ENCODE measurements at places on chromosomes 13 and 19.

DNA sequence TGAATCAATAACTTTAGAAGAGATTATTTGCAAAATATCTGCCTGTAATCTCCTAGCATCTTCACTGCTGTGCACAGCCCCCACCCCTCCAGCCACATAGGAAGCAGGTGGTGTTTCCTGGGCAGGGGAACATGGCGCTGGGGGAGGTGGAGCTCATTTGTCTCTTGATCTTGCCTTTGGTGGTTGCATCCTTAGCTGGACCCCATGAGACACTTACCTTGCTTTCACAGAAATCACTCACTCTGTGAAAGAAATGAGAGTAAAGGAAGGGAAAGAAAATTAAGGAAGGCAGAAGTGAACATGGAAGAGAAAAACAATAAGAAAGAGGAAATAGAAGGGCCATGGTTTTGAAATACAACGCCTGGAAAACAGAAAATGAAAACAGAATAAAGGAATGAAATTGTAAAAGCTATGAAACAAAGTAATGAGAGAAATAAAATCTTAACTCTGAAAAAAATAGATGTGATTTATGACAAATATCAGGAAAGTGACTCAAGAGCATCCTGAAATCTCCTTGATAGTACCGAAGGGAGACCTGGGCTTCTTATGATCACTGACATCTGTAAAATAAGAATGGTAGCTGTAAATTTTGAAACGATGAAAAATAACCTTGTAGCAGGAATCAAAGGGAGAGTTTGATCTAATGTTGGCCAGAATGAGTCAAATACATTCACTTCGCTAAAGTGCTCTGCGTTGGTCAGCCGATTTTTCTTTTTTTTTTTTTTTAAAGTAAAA is 17.2 kb upstream of the RNASEH2B start:
- DNase-seq = no peak

DNA sequence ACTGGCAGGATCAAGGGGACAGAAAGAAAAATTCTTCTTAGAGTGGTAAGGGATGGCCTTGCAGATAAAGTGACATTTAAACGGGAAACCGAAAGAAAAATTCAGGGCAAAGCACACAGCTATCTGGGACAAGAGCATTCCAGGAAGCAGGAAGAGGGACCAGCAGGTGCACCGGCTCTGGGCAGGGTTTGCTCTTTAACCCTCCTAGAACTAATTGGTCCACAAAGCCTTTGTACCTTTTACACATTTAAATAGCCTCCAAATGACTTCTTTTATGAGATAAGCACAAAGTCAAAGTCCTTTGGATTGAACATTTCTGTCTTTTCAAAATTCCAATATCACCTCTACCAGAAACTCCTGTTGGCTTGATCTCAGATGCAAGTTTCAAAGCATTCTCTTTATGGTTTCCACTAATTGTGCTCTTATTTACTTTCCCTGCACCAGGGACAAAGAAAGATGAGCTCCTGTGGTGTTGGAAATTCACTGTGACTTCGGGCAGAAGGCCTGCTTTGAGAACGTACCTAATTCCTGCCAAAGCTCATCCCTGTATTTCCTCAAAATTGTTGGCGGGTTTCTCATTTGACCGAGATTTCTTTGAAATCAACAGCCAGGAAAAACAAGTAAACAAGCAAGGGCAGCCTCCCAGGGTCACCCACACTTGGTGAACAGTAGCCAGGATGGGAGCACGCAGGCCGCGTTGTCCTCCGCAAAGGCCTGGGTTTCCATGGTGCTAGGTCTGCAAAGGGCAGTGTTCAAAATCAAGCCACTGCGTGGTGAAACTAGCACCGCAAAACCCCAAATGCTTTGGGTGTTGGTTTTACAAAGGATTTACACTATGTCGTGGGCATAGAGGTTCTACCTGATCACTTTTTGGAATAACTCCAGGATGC is 98.6 kb downstream of the IRS2 start:
- DNase-seq = no peak

- DNase-seq = peak; percentile 60
Measured at GRCh38 chr13:114128624-114129522, 3.5 kb downstream of the RASA3 start.

- no peak for DNase-seq
Measured at GRCh38 chr13:67095621-67096020, 134.5 kb downstream of the PCDH9 start.

DNA sequence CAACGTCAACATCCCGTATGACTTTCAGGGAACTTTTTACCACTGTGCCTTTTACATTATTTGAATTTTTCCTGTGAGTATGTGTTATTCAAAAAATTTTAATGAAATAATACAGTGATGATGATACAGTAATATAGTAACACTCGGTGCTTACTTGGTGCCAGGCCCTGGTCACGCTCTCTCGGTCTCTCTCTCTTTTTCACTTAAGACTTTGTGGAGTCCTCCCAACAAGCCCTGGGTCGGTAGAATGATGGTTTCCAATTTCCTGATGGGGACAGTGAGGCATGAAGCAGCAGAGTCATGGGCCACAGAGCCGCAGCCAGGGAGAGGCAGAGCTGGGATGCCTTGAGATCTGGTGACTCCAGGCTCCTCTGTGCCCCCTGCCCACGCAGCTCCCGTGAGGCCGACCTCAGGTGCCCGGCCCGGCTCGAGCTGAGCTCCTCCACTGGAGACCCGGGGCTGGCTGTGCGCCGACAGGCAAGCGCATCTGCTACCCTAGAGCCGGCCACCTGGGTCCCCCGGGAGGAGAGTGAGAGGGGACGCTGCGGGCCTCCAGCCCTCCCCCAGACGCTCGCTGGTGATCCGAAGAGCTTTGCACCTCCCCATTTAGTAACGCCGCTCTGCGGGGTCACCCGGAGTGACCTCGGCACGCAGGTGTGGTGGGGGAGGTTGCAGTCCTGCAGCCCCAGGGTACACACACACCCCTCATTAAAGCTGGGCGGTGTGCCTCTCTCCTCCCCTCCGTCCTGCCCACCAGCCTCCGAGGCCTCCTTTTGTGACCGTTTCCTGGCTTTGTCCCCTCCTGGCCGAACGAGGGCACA is 4.4 kb upstream of the SBK3 start:
- DNase-seq = no peak

DNA sequence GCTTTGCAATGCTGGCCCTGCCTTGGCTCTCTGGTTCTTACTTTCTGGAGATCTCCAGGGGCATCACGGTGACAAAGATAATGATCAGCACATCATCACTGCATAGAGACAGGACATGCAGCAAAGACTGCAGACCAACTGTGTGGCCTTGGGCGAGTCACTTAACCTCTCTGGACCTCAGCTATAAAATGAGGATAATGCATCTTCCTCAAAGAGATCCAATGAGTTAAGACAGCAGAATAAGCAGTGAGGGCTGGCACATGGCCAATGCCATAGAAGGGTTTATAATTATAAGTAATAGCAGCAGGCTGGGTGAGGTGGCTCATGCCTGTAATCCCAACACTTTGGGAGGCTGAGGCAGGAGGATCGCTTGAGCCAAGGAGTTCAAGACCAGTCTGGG is 2.4 kb downstream of the MAG start:
- no peak for DNase-seq

DNA sequence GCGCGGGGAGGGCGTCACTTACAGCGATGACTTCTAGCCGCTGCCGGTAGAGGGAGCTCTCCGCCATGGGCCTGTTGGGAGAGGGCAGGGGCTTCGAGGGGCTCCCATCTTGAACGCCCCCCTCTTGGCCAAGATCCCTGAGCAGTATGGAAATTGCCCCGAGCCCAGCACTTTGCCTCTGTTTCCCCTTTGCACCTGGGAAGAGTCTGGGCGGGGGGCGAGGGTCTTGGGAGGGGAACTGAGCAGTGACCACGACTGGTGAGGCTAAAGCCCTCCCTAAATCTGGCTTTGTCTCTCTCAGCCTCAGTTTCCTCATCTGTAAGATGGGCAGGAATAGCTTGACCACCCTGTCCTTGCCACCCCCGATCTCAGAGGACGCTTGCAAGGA is 2.8 kb downstream of the PALM3 start:
- DNase-seq = no peak

DNA sequence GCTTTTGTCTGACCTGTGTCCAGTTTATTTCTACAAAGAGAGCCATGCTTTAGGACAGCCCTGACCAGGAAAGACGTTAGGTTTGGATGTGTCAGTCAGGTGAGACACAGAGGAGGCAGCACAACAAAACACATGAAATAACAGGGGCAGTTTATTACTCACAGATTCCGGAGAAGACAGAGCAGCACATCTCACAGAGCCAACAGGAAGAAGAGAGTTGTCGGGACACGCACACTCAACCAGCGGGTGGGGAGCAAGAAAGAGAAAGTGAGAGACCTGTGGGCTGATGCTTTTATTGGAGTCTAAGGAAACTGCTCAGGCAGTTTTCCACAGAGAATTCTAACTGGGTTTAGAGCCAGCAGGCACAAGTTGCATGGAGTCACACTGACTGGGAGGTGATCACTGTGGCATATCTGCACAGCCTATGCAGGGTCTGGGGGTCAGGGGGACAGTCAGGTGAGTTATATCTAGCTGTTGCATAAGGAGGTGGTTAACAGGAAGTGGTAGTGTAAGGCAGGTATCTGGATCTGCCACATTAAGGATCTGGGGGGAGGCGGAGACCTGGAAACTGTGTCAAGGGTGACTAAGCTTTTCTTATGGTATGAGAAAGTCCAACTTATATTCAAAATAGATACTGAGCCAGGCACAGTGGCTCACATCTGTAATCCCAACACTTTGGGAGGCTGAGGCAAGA is 24.1 kb upstream of the CEACAM20 start:
- DNase-seq = no peak

- DNase-seq = no peak
Measured at GRCh38 chr13:101686003-101686402, 233.5 kb downstream of the ITGBL1 start.

- no peak for DNase-seq
Measured at GRCh38 chr13:112354330-112355273, 21.6 kb upstream of the SPACA7 start.

GRCh38 chr13:114080739-114081561 is 51.5 kb downstream of the RASA3 start:
- DNase-seq = peak; percentile 8

- no peak for DNase-seq
Measured at GRCh38 chr13:25608181-25608580, 236.4 kb downstream of the ATP8A2 start.

DNA sequence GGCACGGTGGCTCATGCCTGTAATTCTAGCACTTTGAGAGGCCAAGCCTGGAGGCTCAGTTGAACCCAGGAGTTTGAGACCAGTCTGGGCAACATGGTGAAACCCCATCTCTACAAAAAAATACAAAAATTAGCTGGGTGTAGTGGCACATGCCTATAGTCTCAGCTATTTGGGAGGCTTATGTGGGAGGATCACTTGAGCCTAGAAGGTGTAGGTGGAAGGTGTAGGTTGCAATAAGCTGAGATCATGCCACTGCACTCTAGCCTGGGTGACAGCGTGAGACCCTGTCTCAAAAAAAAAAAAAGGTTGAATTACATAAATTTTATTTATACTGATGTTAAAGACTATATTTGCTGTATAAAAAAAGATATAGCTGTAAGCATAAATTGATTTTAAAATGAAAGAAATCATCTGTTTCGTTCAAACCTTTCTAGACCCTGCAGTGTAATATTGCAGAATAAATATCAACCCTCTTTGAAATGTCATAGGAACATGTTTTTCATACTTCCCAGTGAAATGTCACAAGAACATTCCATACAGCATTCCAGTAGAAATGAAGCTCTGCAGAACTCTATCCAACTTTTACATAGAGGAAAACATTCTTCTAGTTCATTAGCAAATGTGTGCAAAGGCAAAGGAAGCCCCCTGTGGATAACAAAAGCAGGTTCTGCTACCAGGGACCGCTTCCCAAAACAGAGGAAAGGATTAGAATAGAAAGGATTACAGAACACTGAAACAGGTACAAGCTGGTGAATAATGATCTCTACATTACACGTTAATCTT is 76.0 kb downstream of the CAB39L start:
- DNase-seq = no peak

DNA sequence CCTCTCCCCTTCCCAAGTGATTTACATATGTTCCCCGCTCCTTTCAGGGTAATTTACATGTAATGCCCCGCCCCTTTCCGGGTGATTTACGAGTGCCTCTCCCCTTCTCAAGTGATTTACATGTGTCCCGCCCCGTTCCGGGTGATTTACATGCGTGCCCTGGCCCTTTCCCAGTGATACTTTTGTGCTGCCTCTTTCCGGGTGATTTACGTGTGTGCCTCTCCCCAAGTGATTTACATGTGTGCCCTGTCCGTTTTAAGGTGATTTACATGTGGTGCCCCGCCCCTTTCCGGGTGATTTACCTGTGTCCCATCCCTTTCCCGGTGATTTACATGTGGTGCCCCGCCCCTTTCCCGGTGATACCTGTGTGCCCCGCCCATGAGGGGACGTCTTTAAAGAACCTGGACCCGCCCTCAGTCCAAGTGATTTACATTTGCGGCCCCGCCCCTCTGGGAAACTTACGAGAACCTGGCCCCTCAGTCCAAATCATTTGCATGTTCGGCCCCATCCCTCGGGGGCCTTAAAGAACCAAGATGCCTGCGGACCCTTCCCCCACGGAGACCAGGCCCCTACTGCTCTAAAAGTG is 559 bp upstream of the LENG9 start:
- peak; percentile 82 for DNase-seq

Measured in ovary (tissue), 10 donors.